Urothelium cell line (cell line): ENCODE measurements at places on chromosomes 16 and 17.

DNA sequence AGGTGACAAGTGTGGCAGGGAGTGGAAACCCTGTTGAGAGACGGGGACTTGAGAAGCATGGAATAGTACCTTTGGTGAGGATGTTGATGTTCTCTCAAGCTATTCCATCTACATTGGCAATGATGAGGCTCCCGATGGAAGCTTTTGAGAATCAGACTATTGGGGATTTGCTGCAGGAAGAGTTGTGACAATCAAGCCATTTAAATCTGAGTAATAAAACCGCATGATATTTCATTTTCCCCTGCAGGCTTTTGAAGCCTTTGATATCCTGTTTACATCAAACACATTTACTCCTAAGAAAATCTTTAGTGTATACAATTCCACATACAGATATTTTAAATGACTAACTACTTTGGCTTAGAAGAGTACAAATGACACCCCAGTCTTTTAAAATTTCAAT lies 49.0 kb upstream of the CRYM start:
- DNase-seq = no peak

DNA sequence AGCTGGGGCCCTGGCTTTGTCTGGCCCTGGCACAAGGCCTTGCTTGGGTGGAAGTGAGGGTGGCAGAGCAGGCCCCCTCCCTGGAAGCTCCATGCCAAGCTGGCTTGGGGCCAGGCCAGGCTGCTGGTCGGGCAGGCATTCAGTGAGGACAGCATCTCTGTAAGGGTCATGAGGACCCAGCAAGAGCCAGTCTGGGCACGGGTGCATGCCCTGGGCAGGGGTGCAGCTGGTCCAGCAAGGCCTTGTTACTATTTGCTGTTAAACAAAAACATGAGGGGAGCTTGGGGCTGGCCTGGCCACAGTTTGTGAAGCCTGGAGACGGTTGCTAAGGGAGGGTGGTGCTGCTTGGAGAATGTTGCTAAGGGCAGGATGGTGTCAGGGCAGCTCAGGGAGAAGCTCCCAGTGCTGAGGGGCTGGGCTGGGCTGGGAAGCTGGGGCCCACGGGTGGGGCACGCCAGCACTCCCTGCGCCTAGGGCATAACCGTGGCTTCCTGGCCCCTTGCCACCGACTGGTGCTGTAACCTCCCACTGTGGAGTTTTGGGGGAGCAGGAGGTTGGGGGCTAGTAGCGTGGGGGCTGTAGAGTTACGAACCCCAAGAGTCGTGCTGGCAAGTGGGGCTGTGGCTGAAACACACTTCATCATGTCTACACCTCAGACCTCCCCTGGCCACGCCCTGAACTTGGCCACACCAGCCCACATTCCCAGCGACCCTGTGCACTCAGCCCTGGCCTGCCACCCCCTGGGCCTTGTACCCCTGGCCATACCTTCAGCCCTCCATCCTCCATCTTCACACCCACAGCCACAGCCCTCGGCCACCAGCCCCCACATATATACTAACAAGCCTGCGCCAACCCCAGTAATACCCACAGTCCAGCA lies 1.6 kb downstream of the TPPP3 start:
- no peak for DNase-seq

DNA sequence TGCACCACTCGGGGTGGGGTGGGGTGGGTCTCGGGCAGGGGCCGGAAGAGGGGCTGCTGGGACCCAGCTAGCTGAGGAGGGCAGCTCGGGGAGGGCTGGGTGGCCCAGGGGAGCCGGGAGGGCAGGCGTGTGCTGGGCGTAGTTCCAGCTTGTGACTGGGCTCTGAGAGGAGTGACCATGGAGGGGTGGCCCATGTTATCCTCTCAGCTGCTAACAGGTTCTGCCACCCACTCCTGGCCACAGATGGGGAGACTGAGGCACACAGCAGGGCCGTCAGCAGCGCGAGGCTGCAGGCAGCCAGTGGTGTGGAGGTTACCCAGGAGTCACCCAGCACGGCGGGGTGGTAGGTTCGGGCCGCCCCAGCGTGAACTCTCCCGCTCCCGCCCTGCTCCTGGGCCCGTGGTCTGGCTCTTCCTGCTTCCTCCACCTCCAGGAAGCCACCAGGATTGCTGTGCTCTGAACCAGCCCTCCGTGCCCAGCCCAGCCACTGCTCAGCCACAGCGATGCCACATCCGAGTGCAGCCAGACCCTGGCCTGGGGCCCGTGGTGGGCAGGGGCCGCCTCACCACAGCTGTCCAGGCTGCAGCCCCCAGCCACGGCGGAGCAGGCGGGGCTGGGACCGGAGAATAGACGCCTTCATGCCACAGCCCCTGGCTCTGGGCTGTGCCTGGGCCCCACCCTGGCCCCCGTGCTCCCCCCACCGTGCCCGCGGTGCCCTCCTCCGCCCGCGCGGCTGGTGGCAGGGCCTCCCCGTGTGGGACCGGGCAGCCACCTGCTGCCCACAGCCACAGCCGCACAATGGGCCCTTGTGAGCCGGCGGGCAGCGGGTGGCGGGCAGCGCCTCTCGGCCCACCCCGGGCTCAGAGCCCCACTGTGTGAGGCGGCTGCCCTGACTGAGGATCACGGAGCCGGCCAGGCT lies 26.3 kb upstream of the SSTR5 start:
- DNase-seq = no peak

DNA sequence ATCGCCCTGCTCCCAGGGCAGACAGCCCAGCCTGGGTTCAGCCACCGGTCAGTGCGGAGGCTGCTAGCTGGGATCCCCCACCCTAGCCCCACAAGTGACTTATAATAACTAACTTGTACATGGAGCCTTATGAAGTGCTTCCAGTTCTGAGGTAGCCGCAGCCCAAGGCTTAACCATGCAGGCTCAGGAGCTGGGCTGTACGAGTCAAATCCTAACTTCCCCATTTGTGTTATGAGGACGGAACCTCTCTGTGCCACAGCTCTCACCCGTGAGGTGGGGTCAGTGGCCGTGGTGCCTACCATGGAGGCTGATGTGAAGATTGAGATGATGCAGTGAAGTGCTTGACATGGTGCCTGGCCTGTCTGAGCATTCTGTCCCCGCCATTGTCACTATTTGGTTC lies 27.8 kb upstream of the GOSR2 start:
- no peak for DNase-seq

DNA sequence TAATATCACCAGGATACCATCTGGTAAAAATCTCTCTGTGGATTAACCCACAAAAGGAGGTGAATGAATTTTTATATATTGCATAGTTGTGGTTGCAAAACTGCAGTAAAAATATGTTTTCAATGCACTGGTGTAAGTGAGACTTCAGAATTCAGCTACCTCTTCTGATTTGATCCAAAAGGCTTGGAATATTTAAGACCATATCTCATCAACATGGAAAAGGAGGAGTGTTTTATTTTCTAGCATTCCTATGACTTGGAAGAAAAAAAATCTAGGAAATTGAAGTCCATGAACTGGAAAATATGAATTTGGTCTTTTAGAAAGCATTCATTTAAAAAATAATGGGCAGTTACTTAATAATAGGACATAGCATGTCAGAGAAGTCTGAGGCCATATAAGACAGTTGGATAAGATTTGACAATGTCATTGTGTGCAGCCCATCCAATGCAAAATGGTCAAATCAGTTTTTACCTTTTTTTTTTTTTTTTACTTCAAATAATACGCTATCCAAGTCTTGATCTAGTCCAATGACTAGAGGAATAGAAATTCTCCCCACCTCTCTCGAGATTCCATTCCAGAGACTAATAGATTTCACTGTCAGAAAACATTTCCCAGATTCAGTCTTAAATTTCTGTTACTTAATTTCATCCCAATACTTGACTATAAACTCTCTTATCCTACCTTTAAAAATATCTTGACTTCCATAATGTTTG lies 364.9 kb upstream of the PMFBP1 start:
- no peak for DNase-seq

DNA sequence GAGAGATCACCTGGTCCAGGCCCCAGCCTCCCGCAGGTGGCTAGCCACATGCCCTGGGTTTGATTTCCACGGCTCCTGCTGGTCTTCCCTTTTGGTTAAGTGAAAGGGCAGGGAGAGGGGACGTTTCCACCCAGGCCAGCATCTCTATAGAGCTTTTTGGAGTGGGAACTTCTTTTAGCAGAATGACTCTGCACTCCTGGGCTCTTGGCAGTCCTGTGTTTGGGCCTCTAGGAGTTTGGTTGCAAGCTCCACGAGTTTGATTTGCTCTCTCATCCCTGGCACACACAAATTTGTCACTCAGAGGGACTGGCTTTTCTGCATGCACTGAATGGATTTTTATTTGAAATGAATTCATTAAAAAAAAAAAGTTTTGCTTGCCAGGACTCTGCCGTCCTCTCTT lies 32.8 kb downstream of the MSI2 start:
- no peak for DNase-seq

GRCh38 chr16:14111713-14112538 lies 40.8 kb downstream of the MRTFB start:
- no peak for DNase-seq

DNA sequence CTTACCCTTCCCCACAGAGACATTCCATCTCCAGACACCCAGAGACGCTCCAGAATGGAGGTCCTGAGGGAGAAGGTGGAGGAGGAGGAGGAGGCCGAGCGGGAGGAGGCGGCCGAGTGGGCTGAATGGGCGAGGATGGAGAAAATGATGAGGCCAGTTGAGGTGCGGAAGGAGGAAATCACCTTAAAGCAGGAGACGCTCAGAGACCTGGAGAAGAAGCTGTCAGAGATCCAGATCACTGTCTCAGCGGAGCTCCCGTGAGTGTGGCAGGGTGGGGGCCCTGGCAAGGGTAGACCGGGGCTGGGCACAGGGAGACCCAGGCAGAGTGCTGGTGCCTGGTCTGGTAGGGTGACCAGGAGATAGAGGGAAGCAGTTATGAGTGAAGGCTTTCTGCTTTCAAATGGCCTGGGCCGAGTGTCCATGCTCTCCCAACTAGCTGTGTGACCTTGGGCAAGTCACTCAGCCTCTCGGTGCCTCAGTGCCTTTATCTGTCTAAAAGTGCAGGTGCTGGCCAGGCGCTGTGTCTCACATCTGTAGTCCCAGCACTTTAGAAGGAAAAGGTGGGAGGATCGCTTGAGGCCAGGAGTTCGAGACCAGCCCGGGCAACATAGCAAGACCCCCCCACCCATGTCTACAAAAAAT lies 3.4 kb downstream of the DRC7 start:
- no peak for DNase-seq

DNA sequence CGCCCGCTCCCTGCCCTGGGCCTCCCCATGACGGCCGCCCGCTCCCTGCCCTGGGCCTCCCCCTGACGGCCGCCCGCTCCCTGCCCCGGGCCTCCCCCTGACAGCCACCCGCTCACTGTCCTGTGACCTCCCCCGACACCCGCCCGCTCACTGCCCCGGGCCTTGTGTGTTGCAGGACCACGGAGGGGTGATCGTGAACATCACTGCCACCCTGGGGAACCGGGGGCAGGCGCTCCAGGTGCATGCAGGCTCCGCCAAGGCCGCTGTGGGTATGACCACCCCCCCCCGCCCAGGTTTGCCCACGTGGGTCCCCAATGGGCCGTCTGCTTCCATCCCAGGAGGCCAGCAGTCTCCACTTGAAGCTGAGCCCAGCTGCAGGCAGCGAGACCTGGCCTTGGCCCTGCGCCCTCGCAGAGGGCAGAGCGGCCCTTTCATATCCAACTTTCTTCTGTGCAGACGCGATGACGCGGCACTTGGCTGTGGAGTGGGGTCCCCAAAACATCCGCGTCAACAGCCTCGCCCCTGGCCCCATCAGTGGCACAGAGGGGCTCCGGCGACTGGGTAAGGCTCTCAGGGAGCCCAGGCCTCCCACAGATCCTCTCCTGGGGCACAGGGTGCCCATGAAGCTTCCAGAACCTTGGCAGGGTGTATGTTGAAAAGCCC lies 9.0 kb downstream of the DECR2 start:
- no peak for DNase-seq

DNA sequence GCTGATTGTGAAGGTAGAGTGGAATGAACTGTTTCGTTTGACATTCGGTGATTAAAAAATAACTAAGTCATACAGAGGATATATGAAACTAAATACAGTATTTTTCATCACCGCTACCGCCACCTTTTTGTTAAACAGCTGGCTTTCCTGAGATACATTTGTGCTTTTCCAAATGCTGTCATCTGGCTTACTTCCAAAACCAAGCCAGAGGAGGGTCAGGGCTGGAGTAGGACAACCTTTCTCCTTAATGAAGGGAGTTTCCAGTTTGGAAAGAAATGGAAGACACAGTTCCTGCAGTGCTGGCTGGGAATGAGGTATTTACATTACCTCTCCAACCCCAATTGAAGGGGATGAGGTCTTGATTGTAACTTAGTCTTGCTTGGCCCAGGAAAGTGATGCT lies 3.2 kb downstream of the TNRC6C start:
- no peak for DNase-seq

DNA sequence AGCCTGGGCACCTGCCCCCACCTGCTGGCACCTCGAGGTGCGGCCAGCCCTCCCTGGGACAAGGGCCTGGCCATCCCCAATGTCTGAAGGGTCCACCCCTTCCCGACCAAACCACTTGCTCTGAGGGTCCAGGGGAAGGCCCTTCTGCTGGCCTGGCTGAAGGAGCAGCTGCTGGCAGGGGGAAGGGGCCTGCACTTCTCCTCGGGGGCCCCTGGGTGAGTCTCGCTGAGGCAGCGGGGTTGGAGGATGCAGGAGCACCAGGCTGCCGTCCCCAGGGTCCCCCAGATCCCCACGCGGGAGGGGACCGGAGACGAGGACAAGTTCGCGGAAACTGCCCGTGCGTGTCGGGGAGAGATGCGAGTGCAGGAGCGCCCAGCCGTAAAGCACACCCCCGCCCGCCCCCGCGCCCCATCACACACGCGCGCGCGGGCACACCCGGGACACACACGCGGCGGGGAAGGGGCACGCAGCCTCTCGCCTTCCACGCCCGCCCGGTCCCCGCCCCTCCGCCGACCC lies 725 bp upstream of the CACNA1H start:
- DNase-seq = peak; percentile 49

DNA sequence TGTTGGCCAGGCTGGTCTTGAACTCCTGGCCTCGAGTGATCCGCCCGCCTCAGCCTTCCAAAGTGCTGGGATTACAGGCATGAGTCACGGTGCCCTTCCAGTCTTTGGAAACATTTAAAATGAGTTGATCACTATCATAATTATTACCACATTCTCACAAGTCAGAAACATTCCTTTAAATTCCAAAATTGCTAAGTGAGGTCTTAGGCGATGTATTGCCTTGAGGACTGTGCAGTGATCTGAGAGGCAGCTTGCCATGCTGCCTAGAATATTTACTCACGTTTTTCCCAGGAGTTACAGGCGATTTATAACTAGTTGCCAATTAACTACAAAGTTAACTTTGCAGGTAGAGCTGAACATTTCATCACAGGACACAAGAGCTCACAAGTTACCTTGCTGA lies 5.7 kb upstream of the ATXN1L start:
- DNase-seq = no peak

DNA sequence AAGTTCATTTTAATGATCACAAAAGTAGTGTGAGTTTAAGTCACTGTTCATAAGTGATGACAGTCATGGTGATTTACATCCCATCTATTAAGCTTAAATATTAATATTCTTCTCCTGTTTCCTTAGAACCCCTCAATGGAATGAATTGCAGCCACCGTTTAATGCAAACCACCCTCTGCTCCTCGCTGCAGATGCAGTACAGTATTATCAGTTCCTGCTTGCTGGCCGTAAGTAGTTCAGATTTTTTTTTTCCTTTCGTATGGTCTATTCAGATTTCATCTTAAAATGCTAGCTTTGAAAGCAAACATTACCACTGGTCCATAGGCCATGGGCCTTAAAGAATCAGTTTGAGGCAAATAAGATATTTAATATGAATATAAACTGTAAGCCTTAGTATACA lies 359.0 kb upstream of the TBX2 start:
- DNase-seq = no peak
